ENCODE measurements at places on chromosomes 11 and 22. TPM values are rescaled to one million over a fixed set of nuclear protein-coding genes. Genes with fewer than 3 reads are reported as not detected.

- DNase-seq = no peak
Measured at GRCh38 chr22:37426706-37427134, 559 bp downstream of the ELFN2 start.

GRCh38 chr11:78981153-78981552, 406.5 kb upstream of the NARS2 start:
- no peak for DNase-seq

- DNase-seq = no peak
Measured at GRCh38 chr11:60084631-60085273, 3.7 kb upstream of the MS4A2 start.

Gene OR5B21
- total RNA-seq = not detected
